ENCODE measurements at places on chromosomes 11 and 22. TPM values are rescaled to one million over a fixed set of nuclear protein-coding genes. Genes with fewer than 3 reads are reported as not detected.

DNA sequence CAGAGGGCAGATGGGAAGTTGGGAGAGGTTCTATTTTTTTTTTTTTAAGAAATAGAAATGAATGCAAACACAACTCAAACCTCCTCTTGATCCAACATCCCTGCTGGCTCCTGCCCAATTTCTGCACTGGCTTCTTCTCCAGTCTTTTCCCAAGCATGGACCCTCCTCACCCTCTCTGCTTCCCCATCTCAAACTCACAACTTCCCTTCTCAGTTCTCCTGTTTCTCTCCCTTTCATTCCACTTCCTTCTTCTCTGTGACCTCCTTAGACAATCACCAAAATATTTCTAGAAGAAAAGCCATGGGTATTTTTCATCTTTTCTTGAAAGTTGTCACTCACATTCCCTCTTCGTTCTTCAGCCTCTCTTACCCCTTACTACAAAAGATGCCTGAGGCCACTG is 85.2 kb upstream of the VPREB1 start:
- DNase-seq, result no peak

GRCh38 chr11:10503221-10503620 is 37.8 kb downstream of the RNF141 start:
- no peak for DNase-seq

DNA sequence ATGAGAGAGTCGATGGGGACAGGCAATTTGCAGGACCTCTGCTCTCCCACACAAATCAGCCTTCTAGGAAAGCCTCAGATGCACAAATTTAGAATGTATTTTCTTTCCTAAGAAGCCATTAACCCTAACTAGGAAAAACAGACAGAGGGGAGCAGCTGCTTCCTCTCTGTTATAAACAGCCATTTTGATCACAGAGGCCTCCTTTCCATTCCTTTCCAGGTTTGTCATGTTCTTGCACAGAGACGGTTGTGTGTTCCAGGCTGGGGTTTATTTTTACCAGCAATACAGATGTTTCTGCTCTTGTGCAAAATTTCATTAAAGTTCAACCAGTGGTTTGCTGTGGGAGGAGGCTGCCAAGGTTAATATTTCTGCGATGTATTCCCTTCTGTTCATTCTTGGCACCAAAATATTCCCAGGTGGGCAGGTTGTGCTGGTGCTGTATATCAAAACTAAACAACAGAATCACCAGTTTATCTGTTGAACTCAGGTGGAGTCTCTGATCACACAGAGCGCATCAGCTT is 90.2 kb downstream of the NAV2 start:
- no peak for DNase-seq

The CARNS1 gene
- total RNA-seq, result 22.2 TPM

DNA sequence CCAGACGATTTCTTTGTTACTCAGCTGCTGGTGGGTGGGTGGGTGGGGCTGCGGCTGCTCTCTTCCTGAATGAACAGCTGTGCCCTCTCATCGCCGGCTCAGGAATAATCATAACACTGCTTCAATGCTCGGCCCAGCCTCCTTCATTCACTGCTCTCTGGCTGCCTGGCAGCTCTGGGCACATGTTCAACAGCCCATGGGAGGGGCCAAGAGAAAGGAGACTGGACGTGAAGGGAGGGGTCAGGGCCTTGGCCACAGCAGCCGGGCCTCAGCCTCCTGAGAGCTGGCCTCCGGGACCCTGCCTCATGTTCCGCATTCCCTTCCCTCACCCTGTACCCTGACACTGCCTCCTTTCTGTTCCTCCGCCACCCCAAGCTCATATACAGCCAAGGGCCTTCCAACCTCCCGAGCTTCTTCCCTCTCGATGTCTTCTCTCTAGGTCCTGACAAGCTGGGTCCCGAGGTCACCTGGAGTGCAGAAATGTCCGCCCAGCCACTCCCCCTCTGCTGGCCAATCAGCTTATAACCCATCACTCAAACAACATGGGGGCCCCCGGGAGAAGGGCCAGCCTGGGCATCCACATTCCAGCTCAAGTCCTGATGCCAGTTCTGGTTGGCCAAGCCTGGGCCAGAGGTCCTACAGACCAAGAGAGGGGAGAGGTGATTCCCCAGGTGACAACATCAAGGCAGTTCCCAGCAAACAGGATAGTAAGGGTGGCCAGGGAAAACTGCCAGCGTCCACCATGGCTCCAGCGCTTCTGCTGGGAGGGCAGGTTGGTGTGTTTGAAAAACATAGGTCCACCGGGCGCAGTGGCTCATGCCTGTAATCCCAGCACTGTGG is 3.2 kb upstream of the CSDC2 start:
- DNase-seq, result no peak

The NFAM1 gene
- 1.5 TPM for total RNA-seq

The CADM1 gene
- total RNA-seq, result 36.0 TPM

DNA sequence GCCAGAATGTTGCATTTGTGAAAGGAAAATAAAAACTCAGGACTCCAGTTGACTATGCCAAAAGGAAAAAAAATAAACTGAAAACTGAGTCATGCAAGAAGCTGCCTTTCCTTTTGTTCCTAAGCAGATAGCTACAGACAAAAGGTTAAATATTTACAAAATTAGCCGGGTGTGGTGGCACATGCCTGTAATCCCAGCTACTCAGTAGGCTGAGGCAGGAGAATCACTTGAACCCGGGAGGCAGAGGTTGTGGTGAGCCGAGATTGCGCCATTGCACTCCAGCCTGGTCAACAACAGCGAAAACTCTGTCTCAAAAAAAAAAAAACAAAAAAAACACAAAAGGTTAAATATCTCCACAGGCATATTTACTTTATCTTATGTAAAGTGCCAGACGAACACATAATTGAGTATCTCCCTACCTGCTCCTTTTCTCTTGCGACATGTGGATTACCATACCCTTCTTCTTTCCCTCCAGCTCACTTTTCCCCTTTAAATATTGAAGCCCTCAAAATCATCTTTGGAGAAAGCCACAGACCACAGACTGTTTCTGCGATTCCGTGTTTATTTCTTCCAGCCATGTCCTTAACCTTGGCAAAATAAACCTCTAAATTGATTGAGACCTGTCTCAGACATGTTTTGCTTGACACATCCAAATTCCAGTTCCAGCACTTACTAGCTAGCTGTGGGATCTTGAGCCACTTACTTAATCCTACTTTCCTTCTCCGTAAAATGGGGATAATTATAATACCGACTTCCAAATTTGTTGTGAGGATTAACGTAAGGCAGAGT is 2.3 kb upstream of the SMPD1 start:
- DNase-seq, result no peak

DNA sequence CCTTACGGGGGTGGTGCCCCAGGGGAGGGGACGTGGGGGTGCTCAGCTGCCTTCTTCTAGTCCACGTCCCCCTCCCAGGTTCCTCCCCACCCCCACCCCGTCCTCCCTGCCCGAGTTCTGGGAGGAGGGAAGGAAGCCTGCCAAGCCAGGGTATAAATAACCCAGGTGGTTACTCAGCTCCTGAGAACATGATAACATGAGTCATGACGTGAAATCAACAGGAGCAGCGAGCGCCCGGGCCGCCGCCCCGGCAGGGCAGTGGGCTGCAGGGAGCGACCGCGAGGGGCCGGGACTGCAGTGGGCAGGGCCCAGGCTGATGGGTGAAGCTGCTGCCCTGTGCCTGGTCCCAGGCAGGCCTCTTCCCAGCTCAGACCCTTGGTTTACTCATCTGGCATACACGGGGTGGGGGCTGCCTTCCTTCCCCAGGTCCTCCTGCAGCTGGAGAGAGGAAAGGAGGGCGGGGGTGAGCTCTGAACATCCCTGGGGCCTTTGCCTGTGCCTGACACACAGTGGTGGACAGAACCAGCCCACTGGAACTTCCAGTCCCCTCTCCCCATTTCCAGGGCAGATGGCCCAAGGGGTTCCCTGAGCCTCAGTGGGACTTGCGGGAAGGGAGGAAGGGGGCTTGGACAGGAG is 8.8 kb upstream of the PDGFB start:
- peak; percentile 89 for DNase-seq

The MISFA gene
- 6.4 TPM for total RNA-seq

DNA sequence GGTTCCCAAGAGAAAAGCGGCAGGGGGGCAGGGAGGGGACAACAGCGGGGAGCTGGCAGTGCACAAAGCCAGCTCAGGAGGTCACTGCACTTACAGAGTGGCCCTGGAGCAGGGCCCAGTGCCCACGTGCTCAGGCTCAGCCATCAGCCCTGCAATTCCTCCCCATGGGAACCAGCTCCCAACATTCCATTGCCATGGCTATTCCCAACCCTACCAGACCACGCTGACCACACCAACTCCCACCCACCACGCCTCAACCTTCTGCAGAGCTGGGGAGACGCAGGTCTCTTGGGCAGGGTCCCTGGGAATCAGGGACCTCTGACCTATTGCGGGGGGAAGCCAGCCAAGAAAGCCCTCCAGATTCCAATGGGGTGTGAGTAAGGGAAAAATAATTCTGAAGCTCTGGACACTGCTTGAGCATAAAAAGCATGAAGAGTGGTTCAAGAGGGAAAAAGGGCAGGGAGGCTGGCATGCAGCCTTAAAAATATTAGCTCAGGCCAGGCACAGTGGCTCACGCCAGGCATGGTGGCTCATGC is 38.3 kb upstream of the TFIP11 start:
- DNase-seq, result peak; percentile 88

The GRK2 gene
- total RNA-seq, result 43.1 TPM

- no peak for DNase-seq
Observed at GRCh38 chr11:70788248-70789022, 390.1 kb downstream of the CTTN start.

Data from cardiac septum (tissue), 1 donor.